ENCODE measurements at places on chromosomes 1 and 21. TPM values are rescaled to one million over a fixed set of nuclear protein-coding genes. Genes with fewer than 3 reads are reported as not detected.
A peak's percentile ranks its signal among the peaks of the same experiment; 100 is the strongest.

DNA sequence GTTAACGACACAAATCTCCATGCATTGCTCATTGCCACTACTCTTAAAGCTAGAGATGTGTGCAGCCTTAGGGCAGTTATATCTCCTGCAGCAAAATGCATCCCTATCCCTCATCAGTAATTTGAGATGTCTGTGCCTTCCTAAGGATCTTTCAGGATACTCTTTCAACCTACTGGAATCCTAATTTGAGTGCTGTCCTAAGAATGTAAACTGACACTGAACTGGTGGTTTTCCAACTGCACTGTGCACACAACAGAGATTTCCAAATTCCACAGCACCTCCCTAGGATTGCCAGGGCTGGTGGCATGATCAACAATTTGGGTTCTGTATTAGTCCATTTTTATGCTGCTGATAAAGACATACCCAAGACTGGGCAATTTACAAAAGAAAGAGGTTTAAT, 193.9 kb downstream of the LTN1 start:
- H3K36me3 ChIP-seq = no peaks in the 10 kb centered on the region
- H3K27ac ChIP-seq = no peak overlapping the region
- no peaks in the 10 kb centered on the region for H3K4me1 ChIP-seq
- H3K4me3 ChIP-seq = no peak overlapping the region
- DNase-seq = no peak

DNA sequence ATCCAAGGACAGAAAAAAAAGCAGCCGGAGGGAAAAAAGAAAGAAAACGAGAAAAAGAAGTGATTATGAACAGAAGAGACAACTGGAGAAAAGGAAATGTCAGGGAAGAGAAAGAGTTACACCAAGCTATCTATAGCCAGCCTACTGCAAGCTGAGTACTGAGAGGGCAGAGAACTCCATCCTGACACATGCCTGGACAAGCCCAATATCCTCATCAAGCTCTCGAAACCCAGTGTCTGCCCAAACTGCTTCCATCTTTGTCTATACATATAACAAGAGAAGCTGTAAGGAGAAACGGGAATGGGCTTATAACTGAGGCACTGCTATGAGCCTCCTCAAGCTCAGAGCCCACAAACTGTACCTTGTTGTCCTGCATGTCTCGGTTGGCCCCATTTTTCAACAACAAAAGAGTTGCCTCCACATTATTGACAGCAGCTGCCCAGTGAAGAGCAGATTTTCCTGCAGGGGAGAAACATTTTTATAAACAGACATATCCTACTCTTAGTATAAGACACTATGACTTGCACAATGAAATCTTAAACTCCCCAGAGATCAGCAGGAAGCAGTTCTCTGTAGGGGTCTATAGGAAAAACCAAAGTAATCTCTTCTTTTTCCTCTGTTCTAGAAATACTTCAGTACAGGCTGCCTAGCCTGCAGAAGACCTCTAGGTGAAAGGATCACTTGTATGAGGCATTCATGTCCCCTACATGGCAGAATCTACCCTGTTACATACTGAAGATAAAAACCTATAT, 21.2 kb upstream of the ADAM30 start:
- H3K27me3 ChIP-seq = no peaks in the 10 kb centered on the region
- no peak overlapping the region for H3K4me3 ChIP-seq
- H3K4me1 ChIP-seq = no peaks in the 10 kb centered on the region
- no peak for DNase-seq
- H3K27ac ChIP-seq = no peak overlapping the region
- H3K36me3 ChIP-seq = no peaks in the 10 kb centered on the region

- H3K36me3 ChIP-seq = no peaks in the 10 kb centered on the region
- H3K27me3 ChIP-seq = no peaks in the 10 kb centered on the region
- H3K4me1 ChIP-seq = peaks cover 24% of the 10 kb centered on the region
- no peak overlapping the region for H3K4me3 ChIP-seq
- no peak overlapping the region for H3K27ac ChIP-seq
These were observed 2.5 kb upstream of the DHRS3 start for GRCh38 chr1:12620488-12620865.

- H3K4me3 ChIP-seq = no peak overlapping the region
- no peak overlapping the region for H3K27ac ChIP-seq
- H3K36me3 ChIP-seq = no peaks in the 10 kb centered on the region
- DNase-seq = no peak
- H3K27me3 ChIP-seq = no peaks in the 10 kb centered on the region
These were observed 8.4 kb upstream of the XKR8 start for GRCh38 chr1:27951396-27951795.

DNA sequence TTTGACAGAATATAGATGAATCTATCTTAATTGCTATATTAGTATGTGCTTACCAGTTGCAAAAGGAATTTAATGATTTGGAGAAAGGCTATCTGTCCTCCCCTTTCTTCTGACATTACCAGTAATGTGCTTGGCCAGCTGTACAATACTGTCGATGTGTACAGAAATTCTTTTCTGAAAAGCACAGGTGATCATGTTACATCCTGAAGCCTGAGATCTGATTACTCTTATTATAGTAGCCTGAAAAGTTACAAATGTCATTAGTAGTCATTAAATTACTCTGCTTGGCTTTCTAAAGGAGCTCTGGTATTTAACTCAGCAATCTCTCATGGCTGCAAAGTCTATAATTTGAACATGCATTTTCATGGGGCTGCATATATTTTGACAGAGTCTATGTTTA, 209.8 kb downstream of the PTPRC start:
- H3K4me1 ChIP-seq = no peaks in the 10 kb centered on the region
- H3K27me3 ChIP-seq = no peaks in the 10 kb centered on the region
- no peak for DNase-seq
- no peak overlapping the region for H3K4me3 ChIP-seq
- H3K27ac ChIP-seq = no peak overlapping the region

GRCh38 chr1:201968202-201968925, 13.1 kb downstream of the TIMM17A start:
- H3K27me3 ChIP-seq = no peaks in the 10 kb centered on the region
- DNase-seq = no peak
- H3K36me3 ChIP-seq = no peaks in the 10 kb centered on the region
- no peaks in the 10 kb centered on the region for H3K4me1 ChIP-seq

- H3K36me3 ChIP-seq = no peaks in the 10 kb centered on the region
- H3K27me3 ChIP-seq = no peaks in the 10 kb centered on the region
- H3K4me1 ChIP-seq = no peaks in the 10 kb centered on the region
- H3K27ac ChIP-seq = no peak overlapping the region
These were observed 8.8 kb upstream of the PEAR1 start for GRCh38 chr1:156884560-156885184.

DNA sequence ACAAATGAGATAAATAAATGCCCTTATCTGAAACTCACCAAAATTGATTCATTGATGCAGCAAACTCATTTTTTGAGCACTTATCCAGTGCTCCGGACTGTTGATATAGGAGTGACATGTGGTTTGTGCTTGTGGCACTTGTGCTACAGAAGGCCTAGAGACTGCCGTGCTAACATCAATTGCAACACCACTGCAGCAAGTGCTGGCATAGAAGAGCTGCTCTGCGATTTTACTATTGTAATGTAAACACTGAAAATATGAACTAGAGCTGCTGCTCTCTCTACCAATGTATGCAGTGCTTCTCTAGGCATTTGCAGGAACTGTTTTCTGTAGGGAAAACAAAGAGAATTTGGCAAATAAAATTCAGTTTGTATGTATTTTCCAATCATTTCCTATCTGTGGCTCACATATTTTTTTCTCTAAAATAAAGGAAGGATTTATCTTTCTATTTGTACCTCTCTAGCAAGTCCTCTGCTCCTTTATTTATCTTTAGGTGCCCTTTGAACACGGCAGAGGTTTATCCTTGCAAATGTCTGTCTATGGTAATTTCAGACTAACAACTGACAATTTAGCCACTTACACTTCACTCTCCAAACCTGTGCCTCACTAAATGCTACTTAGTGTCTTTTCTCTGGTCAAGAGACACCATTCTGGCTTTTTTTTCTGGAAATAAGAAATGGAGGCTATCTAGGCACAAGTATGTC, 409.5 kb upstream of the ADGRL2 start:
- no peak overlapping the region for H3K27ac ChIP-seq
- no peaks in the 10 kb centered on the region for H3K27me3 ChIP-seq
- H3K4me3 ChIP-seq = no peak overlapping the region

The IQGAP3 gene
- 5.6 TPM for polyA plus RNA-seq

GRCh38 chr1:53394306-53394705, 64.9 kb upstream of the DMRTB1 start:
- H3K27ac ChIP-seq = no peak overlapping the region
- DNase-seq = no peak
- H3K36me3 ChIP-seq = no peaks in the 10 kb centered on the region

- no peak overlapping the region for H3K4me3 ChIP-seq
- H3K27ac ChIP-seq = peak overlapping the region; percentile 31
- H3K27me3 ChIP-seq = no peaks in the 10 kb centered on the region
- H3K4me1 ChIP-seq = peaks cover 15% of the 10 kb centered on the region
These were observed 82.1 kb upstream of the ARHGAP29 start for GRCh38 chr1:94319319-94320102.

GRCh38 chr1:233905416-233906051, 1.1 kb downstream of the SLC35F3 start:
- no peak overlapping the region for H3K27ac ChIP-seq
- H3K27me3 ChIP-seq = no peaks in the 10 kb centered on the region
- DNase-seq = peak; percentile 18
- no peaks in the 10 kb centered on the region for H3K4me1 ChIP-seq

The B3GALT2 gene
- polyA plus RNA-seq = 0.80 TPM

GRCh38 chr1:20602851-20603450, 14.1 kb downstream of the CDA start:
- H3K27ac ChIP-seq = no peak overlapping the region
- no peaks in the 10 kb centered on the region for H3K27me3 ChIP-seq
- no peaks in the 10 kb centered on the region for H3K4me1 ChIP-seq
- no peak for DNase-seq

The RHOU gene
- polyA plus RNA-seq = 32.6 TPM

DNA sequence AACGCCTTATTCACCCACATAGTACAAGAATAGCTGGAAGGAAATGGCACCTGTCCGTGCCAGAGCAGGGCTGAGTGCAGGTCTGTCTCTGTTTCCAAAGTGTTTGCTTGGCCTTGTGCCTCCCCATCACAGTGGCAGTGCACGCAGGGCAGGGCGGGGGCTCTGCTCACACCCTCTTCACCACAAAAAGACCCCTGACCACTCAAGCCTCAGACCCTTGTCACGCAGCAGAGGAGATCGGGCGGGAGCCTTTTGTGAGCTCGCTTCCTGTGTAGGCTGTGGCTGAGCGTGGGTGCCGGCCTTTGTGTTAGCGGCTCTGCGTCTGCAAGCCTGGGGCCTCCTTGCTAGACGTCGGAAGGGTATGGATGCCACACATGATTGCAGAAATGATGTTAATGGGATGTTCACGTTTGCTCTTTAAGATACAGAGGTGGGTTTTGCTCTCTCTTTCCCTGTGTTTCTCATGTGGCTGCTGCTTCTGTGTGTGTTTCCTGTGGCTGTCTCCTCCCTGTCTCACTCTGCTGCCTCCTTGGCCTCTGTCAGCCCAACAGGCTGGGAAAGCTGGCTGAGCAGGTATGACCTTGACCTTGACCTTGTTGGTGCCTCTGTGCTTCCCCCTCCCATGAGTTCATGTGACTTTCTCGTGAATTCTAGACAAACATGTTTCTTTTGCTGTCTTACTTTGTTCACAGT, 45.4 kb downstream of the S100B start:
- no peaks in the 10 kb centered on the region for H3K27me3 ChIP-seq
- peaks cover 14% of the 10 kb centered on the region for H3K4me1 ChIP-seq
- peak overlapping the region; percentile 13 for H3K27ac ChIP-seq
- DNase-seq = peak; percentile 42
- no peak overlapping the region for H3K4me3 ChIP-seq

DNA sequence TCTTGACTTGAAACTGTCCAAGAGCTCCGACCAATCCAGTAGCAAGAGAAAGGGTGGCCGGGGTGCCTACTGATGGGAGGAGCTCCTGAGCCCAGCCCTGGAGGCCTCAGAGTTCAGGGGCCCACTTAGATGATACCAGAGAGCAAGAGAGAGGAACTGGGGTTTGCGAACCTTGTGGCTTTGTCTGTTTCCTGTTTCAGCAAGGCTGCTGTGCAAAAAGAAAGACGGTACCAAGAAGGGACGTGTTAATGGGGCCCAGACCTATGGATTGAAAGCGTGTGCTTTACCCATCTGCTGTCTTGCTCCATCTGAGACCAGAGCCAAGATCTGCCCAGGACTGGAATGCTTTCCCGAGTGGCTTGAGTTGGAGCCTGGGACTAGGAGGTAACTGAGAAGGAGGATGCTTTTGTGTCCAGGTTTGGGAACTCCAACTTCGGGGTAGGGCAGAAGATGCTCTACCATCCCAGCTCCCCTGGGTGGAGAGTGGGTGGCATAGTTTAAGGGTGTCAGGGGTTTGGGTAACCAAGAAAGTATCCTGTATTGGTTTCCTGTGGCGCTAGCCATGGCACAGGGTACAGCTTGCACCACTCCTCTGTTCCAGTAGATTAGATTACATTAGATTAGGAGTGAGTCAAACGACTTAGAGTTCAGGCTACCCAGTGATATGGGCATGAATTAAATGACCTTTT, at the start of gene TRAF3IP3:
TSS of gene TRAF3IP3 (plus strand) at position 128 of the 689 bp plus-strand sequence. CDS start 3,987 bp downstream, outside the sequence.
- no peaks in the 10 kb centered on the region for H3K27me3 ChIP-seq
- no peaks in the 10 kb centered on the region for H3K36me3 ChIP-seq
- DNase-seq = peak; percentile 37
- no peak within 1 kb of the TSS for H3K4me3 ChIP-seq
- H3K4me1 ChIP-seq = no peaks in the 10 kb centered on the region

GRCh38 chr1:214318356-214318755, 37.4 kb downstream of the SMYD2 start:
- H3K4me3 ChIP-seq = no peak overlapping the region
- H3K27me3 ChIP-seq = no peaks in the 10 kb centered on the region
- no peak overlapping the region for H3K27ac ChIP-seq
- no peaks in the 10 kb centered on the region for H3K4me1 ChIP-seq

DNA sequence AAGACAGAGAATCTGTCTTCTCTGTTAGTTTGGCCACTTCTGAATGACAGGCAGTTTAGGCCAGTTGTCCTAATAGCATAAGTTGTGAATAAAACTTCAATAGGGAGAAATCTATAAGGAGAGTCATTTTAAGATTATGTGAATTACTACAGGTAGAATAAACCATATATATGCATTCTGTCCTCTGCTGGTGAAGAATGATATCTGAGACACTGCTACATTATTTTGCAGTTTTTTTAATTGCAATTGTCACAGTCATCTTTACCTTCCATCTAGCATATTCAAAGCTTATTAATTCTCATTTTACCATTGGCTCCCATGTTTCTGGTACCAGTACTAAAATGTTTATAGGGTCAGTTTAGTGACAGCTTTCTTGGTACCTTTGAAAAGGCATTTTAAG, 519.6 kb upstream of the DEPDC1 start:
- H3K4me3 ChIP-seq = no peak overlapping the region
- no peaks in the 10 kb centered on the region for H3K27me3 ChIP-seq
- H3K27ac ChIP-seq = no peak overlapping the region
- no peaks in the 10 kb centered on the region for H3K36me3 ChIP-seq
- DNase-seq = no peak
- no peaks in the 10 kb centered on the region for H3K4me1 ChIP-seq

DNA sequence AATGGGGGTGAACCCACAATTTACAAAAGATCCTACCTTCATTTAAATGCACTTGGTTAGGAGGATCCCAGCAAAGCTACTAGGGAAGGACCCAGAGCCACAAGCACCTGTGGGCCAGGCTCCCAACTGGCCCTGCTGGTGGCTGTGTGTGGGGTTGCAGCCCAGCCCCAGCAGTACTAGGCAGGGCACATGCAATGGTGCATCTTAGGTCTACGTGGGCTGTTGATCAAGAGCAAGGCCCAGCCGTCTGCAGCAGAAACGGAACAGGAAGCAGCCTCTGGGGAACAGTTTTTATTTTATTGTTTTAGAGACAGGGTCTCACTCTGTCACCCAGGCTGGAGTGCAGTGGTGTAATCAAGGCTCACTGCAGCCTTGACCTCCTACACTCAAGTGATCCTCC, 134.1 kb upstream of the RAB4A start:
- H3K36me3 ChIP-seq = no peaks in the 10 kb centered on the region
- no peak for DNase-seq
- no peak overlapping the region for H3K27ac ChIP-seq
- H3K4me3 ChIP-seq = no peak overlapping the region
- H3K4me1 ChIP-seq = no peaks in the 10 kb centered on the region

All from testis (tissue), 5 donors.